ENCODE measurements at places on chromosomes 13 and 19.

GRCh38 chr19:29478578-29479565 is 46.9 kb upstream of the VSTM2B start:
- no peak for DNase-seq

- no peak for DNase-seq
These were observed 6.6 kb upstream of the CEACAM16 start for GRCh38 chr19:44692379-44692721.

- DNase-seq, result no peak
These were observed 78.4 kb downstream of the MIPEP start for GRCh38 chr13:23810685-23811240.

DNA sequence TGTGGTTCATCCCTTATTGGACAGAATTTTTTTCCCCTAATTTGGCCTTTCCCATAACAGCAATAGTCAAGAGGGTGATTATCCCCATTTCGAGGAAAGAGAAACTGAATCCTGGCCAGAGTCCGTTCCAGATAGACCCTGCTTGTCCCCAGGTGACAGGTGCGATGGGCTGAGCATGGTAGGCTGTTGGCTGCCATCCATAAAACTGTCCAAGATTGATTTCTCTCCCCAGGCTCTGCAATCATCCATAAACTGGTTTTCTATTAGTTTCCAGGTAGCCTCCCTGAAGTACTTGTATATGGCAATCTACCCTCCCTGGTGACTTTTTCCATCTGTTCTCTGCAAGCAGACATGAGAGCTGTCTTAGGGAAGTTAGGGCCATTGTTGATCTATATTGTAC is 25.4 kb downstream of the SERP2 start:
- DNase-seq, result no peak

DNA sequence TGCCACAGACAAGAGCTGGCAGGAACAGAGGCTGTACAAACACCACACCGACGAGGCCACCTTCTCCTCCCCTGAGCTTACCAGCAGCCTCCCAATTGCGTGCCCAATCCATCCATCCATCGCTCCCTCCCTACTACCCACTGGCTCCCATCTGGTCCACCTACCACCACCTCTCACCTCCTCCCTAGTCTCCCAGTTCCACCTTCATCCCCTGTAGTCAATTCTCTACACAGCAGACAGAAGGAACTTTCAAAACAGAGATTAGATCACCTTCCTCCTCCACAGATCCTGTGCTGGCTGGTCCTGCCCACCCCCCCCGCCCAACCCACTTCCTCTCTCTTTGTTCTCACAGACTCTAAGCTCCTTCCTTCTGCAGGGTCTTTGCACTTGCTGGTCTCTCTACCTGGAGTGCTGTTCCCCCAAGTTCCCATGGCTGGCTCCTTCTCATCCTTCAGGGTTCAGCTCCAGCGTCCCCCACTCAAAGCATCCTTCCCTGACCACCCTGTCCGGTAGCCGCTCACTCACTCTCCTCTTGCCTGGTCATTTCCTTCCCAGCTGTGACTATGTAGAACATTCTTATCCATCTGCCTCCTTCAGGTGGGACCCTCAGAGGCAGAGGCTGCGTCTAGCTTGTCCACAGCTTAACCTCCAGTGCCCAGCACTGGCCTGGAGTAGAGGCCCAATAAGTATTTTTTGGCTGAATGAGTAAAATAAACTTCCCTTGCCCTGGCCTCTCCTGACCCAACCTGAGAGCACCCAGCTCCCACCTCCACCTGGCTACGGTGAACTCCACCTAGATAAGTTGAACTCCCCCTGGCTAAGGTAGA is 23.0 kb downstream of the PIN1 start:
- DNase-seq, result no peak

GRCh38 chr13:109406376-109406992 is 379.9 kb downstream of the IRS2 start:
- DNase-seq, result no peak

DNA sequence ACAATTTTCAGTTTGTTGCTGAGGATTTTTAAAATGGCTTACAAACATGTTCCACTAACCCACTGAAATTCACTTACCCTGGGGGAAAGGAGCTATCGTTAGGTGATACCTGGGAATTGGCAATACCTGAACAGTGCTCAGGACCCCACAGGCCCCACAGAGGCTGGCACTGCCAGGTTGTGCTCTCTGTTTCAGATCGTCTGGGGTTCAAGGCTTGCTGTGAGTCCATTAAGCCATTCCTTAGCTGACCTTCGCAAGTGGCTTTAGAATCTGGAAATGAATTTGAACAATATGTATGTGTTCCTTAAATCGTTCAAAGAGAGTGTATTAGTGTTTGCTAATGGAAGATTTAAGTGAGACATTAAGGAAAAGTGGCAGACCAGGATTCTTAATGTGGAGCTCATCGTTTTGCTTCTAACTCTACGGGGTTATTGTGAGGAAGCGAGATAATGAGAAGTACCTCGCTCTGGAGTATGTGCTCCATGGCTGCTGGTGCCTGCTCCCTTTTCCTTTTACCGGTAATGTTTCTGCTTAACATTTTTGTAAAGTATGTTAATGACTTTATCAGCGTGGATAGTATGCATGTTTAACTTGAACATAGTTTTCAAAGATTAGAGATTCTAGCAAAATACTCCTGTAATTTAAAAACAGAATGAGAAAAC is 13.6 kb downstream of the KLF5 start:
- no peak for DNase-seq

- no peak for DNase-seq
These were observed 66.1 kb upstream of the C1QTNF9 start for GRCh38 chr13:24243302-24243701.

DNA sequence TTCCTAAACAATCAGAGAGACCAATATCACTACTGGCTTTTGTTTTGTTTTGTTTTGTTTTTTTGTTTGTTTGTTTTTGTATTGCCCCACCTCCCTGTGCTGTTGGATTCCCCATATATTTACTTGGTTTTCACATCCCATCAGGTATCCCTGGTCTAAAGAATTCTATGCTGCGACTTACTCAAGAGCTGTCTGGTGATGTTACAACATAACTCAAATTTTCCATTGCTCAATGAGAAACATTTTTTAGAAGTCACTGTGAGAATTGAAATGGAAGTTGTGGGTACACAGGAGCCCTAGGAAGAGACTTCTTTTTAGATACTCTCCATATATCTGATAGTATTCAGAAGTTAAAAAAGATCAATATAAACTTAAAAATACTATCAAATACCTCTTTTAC is 181.4 kb downstream of the KLF5 start:
- no peak for DNase-seq

- DNase-seq, result no peak
These were observed 92.6 kb downstream of the SIPA1L3 start for GRCh38 chr19:37999309-38000213.

GRCh38 chr13:32737111-32737571 is 150.9 kb downstream of the PDS5B start:
- DNase-seq, result no peak

DNA sequence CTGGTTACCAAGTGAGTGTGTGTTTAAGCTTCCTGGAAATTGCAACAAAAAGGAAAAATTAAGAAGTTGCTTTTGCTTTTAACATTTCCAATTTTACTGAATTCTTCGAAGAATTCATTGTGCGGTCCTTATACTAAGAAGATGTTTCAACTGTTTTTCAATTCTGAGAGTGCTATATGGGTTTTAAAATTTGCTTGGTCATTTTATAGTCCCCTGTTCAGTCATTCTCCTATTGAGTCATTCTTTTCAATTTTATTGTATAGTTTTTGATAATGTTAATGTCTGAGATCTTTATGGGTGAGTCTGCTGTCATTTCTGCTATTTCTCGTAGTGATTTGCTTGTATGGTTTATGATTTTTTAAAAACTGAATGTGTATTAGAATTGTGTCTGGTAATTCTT is 26.5 kb downstream of the UBA2 start:
- no peak for DNase-seq

GRCh38 chr19:49017666-49018351 is 918 bp upstream of the LHB start:
- peak; percentile 84 for DNase-seq

- no peak for DNase-seq
These were observed 18.4 kb downstream of the LRCH1 start for GRCh38 chr13:46571189-46571908.

GRCh38 chr13:48542138-48542537 is 9.3 kb upstream of the RCBTB2 start:
- no peak for DNase-seq

- DNase-seq, result no peak
These were observed 13.0 kb upstream of the STRN4 start for GRCh38 chr19:46759206-46759605.

DNA sequence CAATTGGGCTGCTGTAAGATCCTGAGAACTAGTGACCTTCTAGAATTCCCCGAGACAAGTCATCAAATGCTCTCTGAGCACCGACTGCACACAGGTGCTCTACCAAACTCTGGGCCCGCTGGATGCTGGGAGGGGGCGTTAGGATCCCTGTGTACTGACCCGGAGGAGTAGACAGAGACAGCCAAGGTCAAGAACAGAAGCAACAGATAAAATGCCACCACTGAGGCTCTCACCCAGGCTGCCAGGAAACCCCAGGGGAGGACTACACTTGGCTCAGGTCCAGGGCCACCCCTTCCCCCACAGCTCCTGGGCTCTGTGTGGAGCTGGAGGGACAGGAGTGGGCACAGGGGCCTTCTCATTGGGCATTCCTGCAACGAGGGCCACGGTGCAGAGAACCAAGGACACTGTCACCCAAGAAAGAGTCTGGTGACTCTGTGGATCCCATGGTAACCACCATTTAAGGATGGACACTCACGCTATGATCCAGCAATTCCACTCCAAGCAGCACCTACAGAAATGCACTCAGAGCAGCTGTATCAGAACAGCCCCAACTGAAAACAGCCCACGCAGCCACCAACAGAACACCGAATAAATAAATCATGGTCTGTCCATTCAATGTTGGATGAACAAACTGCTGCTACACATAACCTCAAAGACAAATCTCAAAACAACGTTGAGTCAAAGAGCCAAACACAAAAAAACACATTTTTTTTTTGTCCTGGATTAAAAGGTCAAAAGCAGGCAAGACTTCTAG is 16.8 kb upstream of the SLC35E1 start:
- DNase-seq, result no peak

DNA sequence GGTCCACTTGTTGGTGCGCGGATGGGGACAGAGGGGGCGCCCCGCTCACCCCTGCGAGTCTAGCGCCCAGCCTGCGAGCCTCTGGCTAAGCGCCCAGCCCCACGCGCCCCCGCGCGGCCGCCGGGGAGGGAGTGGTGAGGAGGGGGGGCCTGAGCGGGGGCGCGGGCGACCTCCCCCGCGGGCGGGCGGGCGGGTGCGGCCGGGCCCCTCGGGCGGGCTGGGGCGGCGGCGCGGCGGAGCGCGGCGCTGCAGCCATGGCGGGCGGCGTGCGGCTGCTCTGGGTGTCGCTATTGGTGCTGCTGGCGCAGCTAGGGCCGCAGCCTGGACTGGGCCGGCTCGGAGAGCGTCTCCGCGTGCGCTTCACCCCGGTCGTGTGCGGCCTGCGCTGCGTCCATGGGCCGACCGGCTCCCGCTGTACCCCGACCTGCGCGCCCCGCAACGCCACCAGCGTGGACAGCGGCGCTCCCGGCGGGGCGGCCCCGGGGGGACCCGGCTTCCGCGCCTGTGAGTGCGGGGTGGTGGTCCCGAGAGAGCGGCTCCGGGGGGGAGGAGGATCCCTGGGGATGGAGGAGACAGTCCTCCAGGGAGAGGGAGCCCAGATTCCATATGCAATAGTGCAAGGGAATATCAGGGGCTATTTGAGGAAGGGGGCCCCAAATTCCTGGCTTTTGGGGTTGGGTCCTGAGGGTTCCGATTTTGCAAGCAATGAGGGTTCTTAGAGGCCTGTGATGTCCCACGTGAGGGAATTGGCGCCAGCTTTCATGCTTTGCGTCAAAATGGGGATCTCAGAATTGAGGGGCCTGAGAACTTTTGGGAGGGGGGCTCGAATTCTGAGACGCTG is at the start of gene LTBP4:
Gene LTBP4, plus strand, starts transcription at position 236 of the 841 bp plus-strand sequence. Its CDS starts 19 bp downstream, at position 255.
- no peak for DNase-seq

Data from activated CD8-positive, alpha-beta memory T cell treated with anti-CD3 and anti-CD28 coated beads, Interleukin-2, amount 50 U/mL, for 48 hours (primary cell).